ENCODE measurements at places on chromosomes 3 and 15.

GRCh38 chr3:189040656-189041335, 131.0 kb upstream of the TPRG1 start:
- DNase-seq: no peak

- no peak for DNase-seq
Measured at GRCh38 chr3:158802409-158803268, 785 bp downstream of the MFSD1 start.

DNA sequence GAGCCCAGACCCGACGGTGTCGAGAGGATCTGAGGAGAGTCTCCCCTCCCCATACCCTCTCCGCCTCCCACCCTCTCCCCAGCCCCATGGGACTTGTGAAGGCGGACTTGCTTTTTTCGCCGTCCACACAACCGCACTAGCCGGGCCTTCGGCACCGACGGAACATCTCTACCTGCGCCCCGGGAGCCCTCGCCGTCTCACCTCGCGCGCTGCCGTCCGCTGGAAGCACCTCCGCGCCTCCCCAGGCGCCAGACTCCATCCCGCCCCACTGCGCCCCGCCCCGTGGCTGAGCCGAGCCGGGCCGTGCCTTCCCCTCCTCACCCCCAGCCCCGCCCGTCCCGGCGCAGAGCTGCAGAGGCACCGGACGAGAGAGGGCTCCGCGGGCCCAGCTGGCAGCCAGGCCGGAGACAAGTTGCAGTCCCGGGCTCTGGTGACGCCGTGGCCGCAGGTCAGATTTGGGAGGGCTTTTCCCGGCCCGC, at the start of the genes DUOX1 and DUOXA1:
DUOX1 (plus strand) TSS at position 344 of the 479 bp plus-strand sequence. CDS start 1,973 bp downstream, outside the sequence.
DUOXA1 (minus strand) TSS at position 229 of the 479 bp plus-strand sequence. CDS start 6,865 bp downstream, outside the sequence.
- DNase-seq: no peak

GRCh38 chr15:70121624-70122302, 24.0 kb upstream of the TLE3 start:
- no peak for DNase-seq

DNA sequence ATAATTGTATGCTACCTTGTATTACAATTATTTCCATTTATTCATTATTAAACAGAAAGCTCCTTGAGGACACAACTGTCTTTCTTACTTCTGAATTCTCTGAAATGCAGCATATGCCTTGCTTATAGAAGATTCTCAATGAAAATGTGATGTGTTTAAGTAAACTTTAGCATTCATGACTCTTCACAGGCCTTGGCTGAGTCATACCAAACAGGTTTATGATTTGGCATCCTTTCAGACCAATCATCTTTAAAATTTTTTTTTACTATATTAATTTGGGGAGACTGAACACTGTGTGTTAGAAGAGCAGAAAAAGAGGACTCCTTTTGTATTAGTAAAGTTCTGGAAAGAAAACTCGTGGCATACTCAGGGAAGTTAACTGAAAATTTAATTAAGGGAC, 6.4 kb upstream of the GALK2 start:
- no peak for DNase-seq

DNA sequence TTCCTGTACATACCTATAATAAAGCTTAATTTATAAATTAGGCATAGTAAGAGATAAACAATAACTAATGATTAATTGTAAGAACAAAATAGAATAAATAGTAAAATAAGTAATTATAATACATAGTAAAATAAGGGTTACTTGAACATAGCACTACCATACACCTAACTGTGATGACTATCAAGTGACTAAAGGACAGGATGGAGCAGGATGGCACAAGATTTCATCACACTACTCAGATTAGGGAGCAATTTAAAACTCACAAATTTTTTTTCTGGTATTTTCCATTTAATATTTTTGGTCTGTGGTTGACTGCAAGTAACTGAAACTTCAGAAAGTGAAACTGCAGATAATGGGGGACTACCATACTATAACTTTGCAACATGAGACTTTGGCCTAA, 14.8 kb downstream of the RFX7 start:
- DNase-seq: no peak

DNA sequence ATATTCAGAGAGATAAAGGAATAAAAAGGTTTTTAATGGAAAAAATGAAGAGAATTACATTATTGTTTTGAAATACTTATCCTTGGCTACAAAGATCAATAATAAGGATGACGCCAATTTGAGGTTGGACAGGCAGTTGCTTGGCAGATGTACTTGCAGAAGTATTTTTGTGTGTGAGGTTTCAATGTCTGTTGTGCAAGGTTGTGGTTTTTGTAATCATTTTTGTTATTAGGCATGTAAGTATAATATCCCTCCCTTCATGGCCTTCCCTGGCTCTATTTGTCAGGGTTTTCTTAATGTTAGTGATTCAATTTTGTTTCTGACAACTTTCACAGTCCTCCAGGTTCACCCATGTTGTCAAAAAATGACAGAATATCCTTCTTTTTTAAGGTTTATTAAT, 105.9 kb downstream of the OTOL1 start:
- no peak for DNase-seq

DNA sequence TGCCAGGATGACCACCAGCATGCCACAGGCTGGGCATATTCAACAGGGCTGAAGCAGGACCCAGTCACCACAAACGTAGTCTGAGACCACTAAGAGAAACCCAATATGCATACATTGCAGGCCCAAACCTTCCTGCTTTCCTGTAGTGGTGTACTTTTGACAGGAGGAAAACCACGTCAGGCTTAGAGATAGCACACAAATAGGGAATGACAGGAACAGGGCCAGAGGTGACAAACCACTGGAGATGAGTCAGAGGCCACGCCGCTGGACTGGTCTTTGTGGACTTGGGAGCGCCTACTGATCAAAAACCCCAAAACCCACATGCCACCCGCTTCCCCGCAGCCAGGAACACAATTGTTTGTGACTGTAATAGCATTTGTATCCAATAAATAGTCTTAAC, 3.6 kb upstream of the EFCAB12 start:
- no peak for DNase-seq

GRCh38 chr3:197829397-197830045, 38.5 kb downstream of the LRCH3 start:
- no peak for DNase-seq

DNA sequence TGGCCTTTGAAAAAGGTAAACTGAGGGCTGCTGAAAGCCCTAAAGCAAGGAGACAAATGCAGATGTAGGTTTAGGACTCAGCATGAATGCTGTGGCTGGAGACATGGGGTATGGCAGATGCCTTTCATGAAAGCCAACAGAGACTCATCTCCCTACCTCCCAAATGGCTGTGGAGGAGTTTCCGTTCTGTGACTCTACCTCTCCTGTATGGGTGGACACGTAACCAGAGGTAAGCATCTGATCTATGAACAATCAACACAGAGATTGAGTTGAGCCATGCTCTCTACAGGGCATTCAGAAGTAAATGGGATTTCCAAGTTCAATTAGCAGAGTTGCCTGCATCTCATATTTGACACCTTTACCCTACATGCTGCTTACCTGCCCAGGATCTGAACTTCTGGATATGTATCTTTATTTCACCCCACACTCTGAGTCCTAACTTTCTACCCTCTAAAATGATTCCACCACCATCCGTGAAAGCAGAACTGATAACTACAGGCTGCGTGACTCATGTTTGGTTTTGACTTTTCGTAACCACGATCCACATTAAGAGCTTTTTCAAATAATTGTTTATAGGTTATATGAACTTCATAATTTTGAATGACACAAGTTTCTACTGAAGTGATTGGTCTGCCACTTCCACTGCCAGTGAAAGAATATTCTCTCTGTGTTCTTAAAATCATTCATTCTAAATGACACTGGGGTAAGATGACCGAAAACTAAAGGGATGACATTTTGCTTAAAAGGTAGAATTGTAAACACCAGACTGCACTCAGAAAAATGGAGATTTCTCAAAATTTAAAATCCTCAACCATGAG, 1058.7 kb downstream of the FHIT start:
- DNase-seq: no peak

GRCh38 chr15:27201425-27201824, 230.4 kb downstream of the GABRG3 start:
- DNase-seq: no peak

- DNase-seq: no peak
Measured at GRCh38 chr15:91528801-91529200, 324.7 kb upstream of the SLCO3A1 start.

- no peak for DNase-seq
Measured at GRCh38 chr3:159802864-159803263, 185.8 kb upstream of the IL12A start.

DNA sequence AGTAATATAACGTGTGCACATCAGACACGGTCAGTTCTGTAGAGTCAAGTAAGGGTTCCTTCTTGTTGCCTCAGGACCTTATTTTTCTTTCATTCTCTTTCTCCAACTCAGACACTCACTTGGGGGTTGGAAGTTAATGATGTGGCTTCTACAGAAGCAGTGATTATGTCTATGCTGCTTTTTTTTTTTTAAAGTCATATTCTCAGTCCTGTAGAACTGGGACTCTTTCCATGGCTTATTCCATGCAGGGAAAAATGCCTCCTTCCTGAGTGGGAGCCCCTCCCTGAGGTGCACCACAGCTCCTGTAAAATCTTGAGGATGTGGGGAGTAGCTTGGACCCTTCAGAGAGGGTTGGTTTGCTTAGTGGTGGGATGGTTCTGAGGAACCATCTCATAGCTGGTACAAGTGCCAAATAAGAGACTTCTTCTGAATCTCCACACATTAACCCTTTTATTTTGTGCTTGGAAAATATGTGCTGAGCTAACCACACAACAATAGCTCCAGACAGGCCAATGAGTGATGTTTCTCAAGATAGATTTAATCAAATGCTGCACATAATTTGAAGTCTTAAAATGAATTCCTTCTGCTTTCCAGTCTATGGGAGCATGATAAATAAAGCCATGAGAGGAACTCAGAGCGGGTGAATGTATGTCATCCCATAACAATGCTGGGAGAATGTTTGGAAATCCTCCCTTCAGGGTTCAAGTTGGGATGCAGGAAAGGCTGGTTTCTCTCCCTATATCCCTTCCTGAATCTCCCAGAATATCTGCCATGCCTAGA, 23.3 kb upstream of the FSTL1 start:
- no peak for DNase-seq

GRCh38 chr3:155608228-155608920, 136.5 kb downstream of the PLCH1 start:
- DNase-seq: no peak

- no peak for DNase-seq
Measured at GRCh38 chr3:25495726-25496253, 67.7 kb downstream of the RARB start.

DNA sequence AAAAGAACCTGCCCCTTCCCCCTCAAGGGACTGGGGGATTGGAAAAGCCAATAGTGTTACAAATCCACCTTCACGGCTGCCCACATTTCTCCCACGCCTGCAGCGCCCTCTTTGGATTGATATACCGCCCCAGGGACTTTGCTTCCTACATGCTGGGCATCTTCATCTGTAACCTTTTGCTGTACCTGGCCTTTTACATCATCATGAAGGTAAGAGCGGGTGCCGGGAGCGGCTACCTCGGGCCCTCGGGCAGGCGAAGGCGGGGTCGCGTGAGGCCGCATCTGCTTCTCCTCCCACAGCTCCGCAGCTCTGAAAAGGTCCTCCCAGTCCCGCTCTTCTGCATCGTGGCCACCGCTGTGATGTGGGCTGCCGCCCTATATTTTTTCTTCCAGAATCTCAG, 73.1 kb downstream of the USF3 start:
- no peak for DNase-seq

GRCh38 chr3:184656829-184657681, 54.8 kb downstream of the MAGEF1 start:
- no peak for DNase-seq

DNA sequence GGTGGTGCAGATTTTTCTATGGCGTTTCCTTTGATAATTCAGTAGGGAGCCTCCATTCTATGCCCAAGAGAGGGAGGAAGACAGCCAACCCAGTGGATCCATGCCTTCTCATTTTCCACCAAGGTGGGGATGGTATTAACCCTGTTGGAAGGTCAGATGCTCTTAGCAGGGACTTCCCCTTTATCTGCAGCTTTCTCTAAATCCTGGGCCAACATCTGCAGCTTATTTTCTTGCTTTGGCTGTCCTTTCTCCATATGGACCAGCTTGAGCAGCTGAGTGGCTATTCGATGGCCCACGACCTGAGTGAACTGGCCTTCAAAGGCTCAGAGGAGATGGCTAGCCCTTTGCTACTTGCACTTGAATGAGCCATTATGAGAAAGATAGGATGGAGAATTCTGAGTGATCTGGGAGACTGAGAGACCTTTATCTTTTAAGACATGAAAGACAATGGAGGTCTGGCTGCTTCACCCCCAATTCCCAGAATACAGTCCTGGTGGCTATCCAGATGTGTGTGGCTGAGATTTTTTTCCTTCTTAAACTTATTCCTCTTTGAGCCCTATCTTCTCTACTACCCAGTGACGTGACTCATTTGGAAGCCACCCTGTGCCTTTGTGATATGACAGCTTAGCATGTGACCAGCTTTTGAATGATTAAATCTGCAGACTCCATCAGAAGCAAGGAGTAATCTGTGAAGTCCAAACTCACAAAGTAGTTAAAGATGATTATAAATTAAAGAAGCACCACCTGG, 39.6 kb upstream of the TRAK1 start:
- no peak for DNase-seq

DNA sequence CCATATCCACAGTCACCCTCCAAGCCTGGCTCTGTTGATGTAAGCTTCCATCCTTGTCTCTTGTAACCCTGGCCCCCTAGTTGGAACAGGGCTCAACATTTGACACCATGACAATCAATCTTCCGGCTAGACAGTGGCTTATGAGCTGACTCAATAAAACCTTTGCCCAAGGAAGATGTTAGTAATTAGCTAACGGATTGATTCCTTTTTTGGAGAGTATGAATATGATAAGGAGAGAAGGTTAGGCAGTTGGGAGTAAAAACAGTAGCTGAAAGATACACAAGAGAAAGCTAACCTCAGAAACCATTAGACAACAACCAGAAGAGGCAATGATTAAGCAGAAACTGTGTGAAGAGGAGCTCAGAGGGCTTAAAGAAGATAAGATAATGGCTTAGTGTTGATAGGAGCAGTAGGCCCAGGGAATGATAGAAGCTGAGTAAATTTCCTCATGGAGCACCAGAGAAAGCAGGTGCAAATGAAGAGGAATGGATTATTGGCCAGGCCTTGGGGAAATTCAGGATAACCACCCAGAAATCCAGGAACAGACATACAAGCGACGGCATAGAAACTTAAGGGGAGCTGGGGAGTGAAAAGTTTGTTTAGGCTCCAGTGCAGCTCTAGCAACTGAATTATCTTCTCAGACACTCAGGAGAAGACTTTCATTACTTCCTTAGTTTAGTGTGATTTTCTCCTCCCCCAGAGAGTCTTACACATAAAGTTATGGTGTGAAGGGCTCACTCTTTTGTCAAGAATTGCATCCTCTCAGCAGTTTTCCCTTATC, 7.8 kb upstream of the RFX7 start:
- DNase-seq: no peak

All from pancreas (tissue), 10 donors.